Calu3 (cell line): ENCODE measurements at places on chromosomes 11 and 22. TPM values are rescaled to one million over a fixed set of nuclear protein-coding genes. Genes with fewer than 3 reads are reported as not detected.
A peak's percentile ranks its signal among the peaks of the same experiment; 100 is the strongest.

Gene PLCB3
- 35.9 and 39.5 TPM in 2 replicates for total RNA-seq

Gene APLNR
- not detected in 2 replicates for total RNA-seq

DNA sequence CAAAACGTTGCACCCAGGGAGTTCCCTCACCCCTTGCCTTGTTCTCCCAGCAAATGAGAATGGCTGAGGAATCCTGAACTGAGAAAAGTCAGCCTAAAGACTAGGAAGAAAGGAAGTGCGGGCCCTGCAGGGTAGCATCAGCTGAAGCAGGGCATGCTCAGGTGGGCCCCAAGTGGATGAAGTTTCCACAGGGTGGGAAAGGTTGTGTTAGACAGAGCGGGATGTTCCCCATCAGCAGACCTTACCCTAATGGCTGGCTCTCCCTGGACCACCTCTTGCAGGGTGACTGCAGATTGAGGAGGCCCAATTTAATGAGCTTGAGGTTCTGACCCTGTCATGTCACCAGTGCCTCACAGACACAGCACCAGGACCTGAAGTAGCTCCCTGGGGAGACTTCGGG is 81.5 kb upstream of the MYOD1 start:
- DNase-seq, result no peak

- DNase-seq, result no peak
Measured at GRCh38 chr11:65559535-65559934, 1.4 kb upstream of the LTBP3 start.

DNA sequence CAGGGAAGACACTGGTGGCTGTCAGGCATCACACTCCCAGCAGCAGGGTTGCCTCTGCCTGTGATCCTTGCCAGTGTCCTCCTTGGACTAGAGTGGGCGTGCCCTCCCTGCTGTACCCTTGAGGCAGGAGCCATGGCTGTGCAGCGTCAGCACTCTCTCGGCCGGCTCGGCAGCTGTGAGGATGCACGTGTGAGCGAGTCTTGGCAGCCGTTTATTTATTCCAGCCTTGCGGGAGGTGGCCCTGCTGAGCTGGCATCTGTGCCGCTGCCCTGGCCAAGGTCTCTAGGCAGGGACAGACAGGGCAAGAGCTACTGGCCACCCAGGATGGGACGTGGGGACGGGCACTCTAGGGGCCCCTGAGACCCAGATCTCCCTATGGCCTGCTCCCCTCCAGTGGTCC is 33.9 kb downstream of the TSPAN4 start:
- no peak for DNase-seq

GRCh38 chr22:50000587-50001387 is 11.8 kb downstream of the IL17REL start:
- no peak for DNase-seq

DNA sequence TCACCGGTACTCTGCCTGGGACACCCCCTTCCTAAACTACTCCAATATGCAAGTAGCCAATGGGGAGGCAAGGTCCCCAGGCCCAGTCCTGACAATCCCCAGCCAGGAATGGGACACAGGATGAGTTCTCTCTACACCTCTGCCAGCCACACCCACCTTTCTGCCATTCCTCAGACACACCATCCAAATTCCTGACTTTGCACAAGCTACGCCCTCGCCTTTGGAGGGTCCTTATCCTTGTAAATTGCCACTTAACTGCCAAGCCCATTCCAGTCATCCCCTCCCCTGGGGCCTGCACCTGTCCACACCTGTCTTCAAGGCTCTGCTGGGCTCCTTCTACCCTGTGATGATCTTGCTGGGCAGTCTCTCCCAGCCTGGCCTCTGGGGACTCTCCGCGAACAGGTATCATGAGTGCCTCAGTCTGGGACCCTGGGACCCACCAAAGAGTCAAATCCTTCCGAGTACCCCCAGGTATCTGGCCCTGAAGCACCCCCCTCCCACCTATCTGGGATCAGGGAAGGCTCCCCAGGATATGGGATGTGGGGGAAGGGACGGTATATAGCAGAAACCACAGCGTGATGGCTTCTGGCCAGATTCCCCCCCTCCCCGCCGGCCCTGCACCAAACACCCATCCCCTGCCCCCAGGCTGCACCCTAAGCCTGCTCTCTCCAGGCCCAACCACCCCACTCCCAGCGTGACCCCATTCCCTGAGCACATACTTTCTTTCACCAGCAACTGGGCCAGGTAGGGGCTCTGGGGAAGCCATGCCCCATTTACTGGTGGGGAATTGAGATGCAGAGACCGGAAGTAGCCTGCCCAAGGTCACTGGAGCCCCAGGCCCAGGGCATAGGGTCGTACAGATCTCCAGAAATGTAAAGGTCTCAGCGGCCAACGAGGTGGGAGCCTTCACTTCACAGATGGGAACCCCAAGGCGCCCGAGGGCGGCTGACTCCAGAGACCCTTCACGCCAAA is 806 bp downstream of the ARAP1 start:
- DNase-seq, result no peak

- no peak for DNase-seq
Measured at GRCh38 chr11:70608568-70609470, 210.5 kb downstream of the CTTN start.

Gene MRGPRX4
- not detected in 2 replicates for total RNA-seq

Gene INSC
- total RNA-seq, result not detected in 2 replicates

DNA sequence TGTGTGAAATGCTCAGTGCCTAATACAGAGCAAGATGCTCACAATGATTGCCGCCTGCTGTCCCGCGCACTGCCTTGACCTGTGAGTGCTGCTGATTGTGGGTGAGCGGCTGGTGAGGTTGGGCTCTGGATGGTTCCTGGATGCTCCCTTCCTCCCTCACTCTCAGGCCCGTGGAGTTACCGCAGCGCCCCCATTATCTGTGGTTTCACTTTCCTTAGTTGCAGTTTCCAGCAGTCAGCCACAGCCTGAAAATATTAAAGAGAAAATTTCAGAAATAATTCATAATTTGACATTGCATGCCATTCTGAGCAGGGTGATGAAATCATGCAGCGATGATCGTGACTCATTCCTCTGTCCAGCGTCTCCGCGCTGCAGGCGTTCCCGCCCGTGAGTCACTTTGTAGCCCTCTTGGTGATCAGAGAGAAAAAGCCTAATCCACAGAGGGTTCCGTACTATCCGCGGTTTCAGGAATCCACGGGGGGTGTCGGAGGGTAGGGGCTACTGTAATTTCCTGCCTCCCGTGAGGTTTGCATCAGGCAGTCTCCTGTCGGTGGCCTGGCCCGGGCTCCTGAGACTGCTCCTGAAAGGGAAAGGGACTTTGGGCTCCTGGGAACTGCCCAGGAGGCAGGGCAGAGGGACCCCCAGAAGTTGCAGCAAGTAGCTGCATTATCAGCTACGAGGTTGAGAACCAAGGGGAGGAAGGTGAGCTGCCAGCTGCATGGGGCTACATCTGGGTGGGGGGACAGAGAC is 10.6 kb downstream of the RPL3 start:
- peak; percentile 79 for DNase-seq

- peak; percentile 32 for DNase-seq
Measured at GRCh38 chr22:46609724-46610201, 10.4 kb upstream of the GRAMD4 start.

DNA sequence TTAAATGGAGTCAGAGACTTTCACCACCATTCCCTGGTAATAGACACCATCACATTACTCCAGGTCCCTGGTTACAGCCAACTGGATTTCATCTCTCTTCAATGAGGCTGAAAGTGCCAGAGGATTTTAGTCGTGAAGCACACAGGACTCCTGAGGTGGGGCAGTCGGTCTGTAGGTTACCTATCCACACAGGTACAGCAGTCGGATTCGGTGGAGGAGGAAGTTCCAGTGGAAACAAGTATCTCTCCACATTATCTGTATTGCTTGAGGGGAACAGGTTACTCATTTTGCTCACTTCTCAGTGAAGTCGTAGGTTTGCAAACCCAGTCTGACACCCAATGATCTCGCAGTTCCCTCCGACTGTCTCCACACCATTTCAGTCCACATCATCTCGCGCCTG is 82.3 kb upstream of the TMEM45B start:
- no peak for DNase-seq

DNA sequence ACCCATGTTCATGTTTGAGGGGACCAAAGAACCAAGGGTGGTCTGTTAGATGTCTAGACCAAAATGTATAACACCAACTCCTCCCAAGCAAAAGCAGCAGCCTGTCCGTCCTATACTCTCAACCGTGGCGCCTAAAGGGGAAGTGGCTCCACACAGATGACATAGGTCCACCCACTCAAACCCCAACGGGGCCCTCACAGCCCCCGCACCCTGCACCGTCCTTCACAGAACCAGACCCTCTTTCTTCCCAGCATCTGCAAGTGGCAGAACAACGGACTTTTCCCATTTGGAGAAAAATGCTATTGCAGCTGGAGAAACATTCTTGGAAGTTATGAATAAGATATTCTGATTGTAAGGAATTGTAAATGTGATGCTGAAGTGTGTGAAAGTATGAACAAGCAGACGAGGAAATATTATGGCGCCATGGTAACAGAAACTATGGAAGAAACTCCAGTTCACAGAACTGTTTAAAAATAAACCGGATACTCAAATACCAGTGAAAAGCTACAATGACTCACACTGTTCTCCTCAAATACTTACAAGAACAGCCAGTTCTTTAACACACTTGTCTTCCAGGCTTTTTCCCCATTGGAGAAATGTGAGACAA is 76.5 kb upstream of the ARFGAP3 start:
- peak; percentile 41 for DNase-seq

- DNase-seq, result no peak
Measured at GRCh38 chr11:19525276-19525675, 187.4 kb upstream of the NAV2 start.

GRCh38 chr11:59195586-59195985 is 17.1 kb downstream of the MPEG1 start:
- no peak for DNase-seq

Gene APOA5
- total RNA-seq, result not detected in 2 replicates

Gene C22orf15
- total RNA-seq, result not detected in 2 replicates

DNA sequence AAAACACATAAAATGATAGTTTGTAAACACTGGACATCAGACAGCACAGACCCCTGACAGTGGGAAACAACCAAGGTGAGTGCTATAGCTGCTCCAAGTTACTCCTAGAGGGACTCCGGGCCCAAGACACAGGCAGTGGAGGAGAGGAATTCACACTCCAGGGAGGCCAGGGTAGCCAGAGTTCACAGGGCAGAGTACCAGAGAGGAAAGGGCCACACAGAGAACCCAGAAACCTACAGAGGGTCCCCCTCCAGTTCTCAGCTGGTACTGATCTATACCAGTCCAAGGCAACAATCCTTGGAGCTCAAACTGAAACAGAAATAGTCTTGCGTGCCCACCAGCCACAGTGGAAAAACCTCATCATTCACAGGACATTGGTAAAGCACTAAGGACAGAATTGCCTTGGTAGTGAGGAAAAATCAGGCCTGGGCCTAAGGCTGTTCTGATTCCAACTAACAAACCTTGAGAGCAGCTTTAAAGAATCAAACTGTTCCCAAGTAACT is 7.6 kb downstream of the VPS37C start:
- DNase-seq, result no peak
